ENCODE measurements at places on chromosomes 4 and X.

DNA sequence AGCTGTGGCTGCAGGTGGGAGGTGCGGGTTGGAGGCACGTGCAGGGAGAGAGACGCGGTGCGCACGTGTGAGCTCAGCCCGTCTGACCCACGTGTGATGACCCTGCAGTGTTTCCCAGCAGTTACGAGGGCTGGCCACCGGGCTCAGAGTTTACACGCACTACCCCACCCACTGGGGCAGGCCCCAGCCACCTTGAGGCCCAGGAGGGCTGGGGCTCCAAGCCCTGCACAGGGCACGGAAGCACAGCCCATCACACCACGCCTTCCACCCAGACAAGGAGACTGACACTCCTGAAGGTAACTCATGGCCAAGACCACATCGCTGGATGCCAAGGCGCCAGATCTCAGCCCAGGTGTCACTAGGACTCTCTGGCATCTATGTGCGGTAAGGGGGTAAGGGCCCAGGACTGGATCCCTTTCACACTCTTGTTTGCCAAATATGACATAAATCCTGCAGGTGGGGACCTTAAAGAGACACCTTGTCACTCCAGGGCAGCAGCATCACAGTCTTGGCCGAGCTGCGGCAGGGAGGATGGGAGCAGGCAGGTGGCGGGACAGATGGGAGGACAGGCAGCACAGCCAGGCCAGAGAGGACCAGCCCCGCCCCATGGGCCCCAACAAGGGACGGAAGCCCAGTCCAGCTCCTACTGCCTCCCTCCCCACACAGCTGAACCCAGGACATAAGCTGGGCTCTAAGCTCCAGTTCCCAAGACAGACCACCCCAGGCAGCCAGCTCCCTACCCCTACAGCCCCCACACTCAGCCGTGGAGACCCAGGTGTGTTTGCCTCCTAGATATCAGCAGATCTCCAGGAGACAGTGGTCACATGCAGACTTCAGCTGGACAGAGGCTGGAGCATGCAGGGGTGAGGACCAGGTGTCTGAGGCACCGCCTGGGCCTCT, 56.8 kb downstream of the ZFYVE28 start:
- no peak for DNase-seq

GRCh38 chr4:76787898-76788297, 110.0 kb downstream of the SOWAHB start:
- DNase-seq, result no peak

DNA sequence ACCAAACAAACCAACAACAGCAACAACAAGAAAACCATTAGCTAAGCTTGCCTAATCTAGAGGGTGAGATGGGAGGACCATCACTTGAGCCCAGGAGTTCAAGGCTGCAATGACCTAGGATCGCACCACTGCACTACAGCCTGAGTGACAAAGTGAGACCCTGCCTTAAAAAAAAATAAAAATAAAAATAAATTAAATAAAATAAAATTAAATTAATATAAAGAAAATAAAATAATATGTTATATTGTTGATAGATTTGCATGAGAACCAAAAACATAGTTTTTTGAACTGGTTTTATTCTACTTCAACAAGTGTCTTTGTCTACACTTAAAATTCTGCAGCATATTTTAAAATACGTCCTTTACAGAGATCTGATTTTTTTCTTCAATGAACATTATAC, 2683.1 kb downstream of the ARAP2 start:
- DNase-seq, result no peak

- no peak for DNase-seq
Observed at GRCh38 chr4:90606781-90607180, 479.6 kb downstream of the CCSER1 start.

DNA sequence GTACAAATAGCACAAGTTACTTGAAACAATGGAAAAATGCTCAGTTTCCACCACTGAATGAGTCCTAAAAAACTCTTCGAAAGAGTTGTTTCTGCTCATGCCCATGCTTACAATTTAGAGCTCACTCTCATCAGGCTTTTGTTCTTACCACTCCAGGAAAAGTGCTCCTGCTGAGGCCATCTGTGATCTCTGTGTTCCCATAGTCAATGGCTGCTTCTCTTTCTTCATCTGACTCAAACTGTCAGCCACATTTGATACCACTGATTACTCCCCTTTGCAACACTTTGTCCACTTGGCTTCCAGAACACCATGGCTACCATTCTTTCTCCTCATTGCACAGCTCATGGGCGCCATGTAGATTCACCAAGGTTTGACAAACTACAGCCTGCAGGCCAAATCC, 80.0 kb upstream of the SLC34A2 start:
- DNase-seq, result no peak

- no peak for DNase-seq
Observed at GRCh38 chr4:75042601-75043208, 109.8 kb downstream of the PARM1 start.

DNA sequence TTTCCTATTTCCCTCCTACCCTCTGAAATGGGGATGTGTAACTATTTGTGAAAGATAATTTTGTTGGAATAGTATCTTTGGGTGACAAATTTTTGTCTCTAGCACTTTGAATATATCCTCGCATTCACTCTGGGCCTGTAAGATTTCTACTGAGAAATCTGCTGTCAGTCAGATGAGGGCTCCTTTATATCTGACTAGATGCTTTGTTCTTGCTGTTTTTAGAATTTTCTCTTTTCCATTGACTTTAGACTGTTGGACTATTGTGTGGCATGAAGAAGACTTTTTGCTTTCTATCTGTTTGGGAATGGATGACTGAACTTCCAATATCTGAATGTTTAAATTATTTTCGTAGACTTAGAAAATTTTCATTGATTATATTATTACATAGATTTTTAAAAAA, 54.2 kb upstream of the GRID2 start:
- DNase-seq, result no peak

DNA sequence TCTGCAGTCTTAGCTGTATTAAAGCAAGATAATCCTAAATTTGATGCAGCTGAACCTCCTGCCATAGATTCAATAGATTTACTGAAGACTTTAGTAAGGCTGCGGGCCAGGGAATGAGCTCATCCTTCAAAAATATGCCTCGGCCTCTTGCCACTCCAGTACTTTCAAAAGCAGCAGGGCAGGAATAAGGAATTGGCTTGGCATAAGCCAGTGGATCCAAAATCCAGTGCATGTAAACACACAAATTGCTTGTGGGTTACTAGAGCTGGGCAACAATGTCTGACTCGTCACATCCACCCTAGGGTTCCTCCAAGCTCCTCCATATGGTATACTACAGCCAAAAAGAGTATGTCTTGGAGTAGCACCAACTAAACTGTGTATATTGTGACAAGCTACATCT, 165.0 kb downstream of the AMELX start:
- no peak for DNase-seq

GRCh38 chrX:41236629-41237028, 97.3 kb upstream of the DDX3X start:
- no peak for DNase-seq

Measured in kidney epithelial cell (primary cell).